ENCODE measurements at places on chromosomes 13 and 19.

GRCh38 chr19:55157064-55157908 lies at the start of gene TNNI3:
TNNI3 (minus strand) TSS chr19:55157732; CDS start chr19:55157589, 143 bp downstream.
- no peak for DNase-seq

- no peak for DNase-seq
Observed at GRCh38 chr13:41144576-41144975, 12.0 kb upstream of the KBTBD6 start.

DNA sequence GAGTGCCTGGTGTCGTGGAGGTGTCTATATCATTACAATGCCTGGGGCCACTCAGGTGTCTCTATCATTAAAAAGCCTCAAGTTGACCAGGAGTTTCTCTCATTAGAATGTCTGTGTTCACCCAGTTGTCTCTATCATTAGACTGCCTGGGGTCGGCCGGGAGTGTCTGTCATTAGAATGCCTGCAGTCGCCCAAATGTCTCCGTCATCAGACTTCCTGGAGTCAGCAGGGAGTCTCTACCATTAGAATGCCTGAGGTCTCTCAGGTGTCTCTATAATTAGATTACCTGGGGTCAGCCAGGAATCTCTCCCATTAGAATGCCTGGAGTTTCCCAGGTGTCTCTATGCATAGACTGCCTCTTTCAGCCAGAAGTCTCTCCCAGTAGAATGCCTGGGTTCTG lies 1477.6 kb downstream of the UQCRFS1 start:
- DNase-seq: no peak

DNA sequence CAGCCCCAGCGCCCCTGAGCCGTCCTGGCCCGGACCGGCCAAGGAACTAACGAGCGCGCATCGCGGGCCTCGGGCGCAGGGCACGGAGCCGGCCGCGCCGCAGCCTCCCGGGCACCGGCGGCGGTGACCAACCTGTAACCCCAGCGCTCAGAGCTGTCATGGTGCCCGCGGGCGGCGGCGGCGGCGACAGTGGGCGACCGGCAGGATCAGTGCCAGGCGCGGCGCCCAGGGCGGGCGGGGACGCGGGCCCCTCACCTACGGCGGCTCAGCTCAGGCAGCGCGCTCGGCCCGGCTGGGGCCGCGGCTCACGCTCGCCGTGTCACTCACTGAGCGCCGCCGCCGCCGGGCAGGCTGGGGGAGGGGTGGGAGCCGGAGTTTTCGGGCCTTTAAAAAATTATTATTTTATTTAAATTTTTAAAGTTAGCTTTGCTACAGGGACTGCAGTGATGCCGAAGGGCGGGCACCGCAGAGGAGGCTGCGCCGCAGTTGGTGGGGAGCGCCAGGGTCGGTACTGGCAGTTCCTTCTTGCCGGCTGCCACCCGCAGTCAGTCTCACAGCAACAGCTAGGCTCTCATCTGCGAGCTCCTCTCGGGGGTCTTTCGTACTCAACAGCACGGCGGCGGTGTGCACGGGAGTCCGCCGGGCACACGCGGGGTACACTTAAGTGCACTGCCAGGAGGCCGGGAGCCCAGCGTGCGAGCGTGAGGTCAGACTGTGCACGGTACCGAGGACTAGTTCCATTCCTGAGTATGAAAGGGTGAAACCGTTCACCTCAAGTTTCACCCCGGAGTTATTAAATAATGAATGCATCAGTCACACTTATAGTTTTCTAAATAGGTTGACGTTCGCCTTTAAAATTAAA lies at the start of gene NALCN:
TSS of gene NALCN (minus strand) at position 328 of the 862 bp plus-strand sequence. CDS start 17,382 bp downstream, outside the sequence.
- no peak for DNase-seq

DNA sequence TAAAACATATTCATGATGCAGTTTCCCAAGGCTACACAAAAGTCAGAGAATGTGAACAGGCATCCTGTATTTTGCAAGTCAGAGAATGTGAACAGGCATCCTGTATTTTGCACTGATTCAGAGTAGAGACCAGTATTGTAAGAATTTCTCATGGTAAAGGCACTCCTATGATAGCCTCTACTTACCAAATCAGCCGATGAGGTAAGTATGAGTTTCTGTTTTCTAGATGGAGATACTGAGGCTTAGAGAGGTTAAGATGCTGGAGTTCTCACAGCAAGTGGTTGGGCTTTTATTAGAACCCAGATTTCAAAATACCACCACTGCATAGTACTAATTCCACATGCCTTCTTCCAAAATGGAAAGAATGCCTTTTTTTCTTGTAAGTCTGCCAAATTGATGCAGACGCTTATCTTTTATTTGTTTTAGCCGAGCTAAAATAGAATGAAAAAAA lies 12.3 kb downstream of the TPT1 start:
- no peak for DNase-seq

GRCh38 chr19:14073261-14073924 lies 807 bp downstream of the MISP3 start:
- DNase-seq: peak; percentile 13

- DNase-seq: no peak
Observed at GRCh38 chr13:42000846-42001245, 39.9 kb upstream of the VWA8 start.

DNA sequence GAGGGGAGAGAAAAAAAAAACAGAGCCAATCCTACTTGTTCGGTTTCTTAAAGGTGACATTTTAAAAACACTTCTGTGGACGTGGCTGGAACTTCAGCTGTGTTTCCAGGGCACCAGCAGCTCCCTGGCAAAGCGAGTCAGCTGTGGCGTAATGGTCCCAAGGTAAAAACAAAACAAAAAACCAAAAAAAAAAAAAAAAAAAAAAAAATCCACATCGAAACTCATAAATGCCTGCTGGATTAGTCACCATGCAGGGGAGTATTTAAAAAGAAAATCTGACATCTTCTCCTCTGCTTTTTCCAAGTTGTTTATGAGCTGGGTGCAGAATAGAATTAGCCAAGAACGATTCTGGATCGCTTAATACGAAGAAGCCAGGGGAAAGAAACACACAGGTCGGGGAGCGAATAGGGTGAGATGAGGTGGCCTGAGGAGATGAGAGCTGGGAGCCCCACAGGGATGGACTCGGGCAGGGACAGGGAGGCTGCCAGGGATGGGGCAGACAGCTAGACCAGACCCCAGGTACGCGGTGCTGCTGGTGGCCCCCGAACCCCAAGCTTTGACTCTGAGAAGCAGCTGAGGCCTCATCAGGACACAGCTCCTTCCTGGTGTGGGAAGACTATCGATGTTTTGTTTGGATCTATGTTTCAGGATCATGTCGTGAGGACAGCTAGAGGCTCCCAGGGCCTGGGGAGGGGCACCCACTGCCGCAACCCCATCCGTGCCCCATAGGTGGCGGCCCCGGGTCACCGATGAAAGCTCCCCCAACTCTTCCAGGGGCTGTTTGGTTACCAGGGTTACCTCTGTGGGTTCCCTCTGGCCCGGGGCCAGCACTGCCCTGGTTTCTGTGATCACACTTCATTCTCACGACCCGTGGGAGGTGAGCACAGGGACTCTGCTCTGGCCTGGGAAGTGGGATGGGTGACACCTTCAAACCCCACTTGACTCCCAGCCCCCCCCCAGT lies 3.1 kb upstream of the CTXN1 start:
- DNase-seq: peak; percentile 36

GRCh38 chr13:96481482-96481881 lies 391.6 kb downstream of the HS6ST3 start:
- DNase-seq: no peak

GRCh38 chr19:44002212-44002565 lies 568 bp upstream of the ZNF230 start:
- no peak for DNase-seq

- DNase-seq: no peak
Observed at GRCh38 chr13:34352958-34353357, 535.0 kb downstream of the RFC3 start.

GRCh38 chr13:79973533-79973963 lies 367.4 kb downstream of the SPRY2 start:
- no peak for DNase-seq

DNA sequence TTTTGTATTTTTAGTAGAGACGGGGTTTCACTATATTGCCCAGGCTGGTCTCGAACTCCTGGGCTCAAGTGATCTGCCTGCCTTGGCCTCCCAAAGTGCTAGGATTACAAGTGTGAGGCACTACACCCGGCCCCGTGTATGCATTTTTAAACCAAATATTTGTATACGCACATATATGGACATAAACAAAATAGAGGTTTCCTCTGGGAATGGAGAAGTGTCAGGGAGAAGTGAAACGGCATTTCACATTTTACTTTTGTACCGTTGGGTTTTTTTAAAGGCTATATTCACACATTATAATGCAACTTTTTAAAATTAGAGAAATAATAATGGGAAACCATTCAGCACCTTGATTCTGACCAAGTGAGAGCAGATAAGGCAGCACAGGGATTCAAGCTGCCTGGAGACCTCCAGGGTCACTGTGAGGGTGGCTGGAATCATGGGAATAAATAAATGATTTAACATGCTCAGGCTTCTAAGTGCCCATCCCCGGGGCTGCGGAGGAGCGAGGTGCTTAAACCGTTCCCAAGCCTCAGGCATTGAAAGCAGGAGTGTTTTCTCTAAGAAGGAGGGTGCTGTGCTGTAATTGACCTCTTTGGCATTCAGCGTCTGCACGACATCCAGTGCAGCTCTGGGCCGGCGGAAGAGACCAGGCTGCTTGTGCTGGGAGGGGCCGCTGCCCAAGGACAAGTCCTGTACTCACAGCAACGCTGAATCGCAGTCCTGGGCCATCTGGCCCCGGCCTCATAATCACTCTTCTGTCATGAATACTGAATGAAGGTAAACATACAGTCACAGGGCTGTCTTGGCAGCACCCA lies 24.7 kb downstream of the GPR42 start:
- DNase-seq: peak; percentile 38

GRCh38 chr19:51093101-51093500 lies 10.4 kb upstream of the KLK14 start:
- DNase-seq: no peak

GRCh38 chr13:87942205-87942604 lies 271.0 kb downstream of the SLITRK5 start:
- no peak for DNase-seq

DNA sequence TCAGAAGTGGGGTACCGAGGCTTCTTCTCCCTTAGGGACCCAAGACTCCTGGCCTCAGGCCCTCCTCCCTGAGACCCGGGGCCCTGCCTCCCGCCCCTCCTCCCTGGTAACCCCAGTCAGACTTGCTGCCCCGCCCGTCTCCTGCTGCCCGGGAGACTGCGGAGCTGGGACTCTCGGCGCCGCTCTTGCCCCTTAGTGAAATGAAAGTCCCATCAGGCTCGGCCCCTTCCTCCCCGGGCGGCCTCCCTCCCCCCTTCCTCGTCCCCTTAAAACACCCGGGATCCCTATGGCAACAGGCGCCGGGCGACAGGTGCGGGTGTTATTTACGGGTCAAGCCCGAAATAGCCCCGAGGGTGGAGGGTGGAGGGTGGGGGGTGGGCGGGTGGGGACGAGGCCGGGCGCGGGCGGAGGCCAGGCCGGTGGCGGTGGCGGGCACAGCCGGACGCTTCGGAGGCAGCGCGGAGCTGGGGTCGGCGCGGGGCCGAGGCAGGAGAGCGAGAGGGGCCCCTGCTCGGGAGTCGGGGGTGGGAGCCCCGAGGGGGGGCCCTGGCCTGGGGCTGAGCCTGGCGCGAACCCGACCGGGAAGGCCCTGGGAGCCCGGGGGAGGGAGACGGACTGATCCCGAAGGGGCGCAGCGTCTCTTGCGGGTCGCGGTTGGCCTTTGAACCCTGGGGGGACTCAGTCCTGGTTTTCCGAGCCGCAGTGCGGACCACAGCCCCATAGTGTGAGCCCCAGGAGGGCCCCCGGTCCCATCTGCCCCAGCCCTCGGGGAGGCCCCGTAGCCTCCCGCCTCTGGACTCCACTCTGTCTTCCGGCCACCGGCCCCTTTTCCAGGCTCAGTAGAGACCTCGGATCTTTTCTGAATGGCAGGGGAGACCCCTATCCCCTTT lies at the start of gene CACNG6:
TSS of gene CACNG6 (plus strand) at position 414 of the 890 bp plus-strand sequence. CDS start 1,241 bp downstream, outside the sequence.
- DNase-seq: no peak

DNA sequence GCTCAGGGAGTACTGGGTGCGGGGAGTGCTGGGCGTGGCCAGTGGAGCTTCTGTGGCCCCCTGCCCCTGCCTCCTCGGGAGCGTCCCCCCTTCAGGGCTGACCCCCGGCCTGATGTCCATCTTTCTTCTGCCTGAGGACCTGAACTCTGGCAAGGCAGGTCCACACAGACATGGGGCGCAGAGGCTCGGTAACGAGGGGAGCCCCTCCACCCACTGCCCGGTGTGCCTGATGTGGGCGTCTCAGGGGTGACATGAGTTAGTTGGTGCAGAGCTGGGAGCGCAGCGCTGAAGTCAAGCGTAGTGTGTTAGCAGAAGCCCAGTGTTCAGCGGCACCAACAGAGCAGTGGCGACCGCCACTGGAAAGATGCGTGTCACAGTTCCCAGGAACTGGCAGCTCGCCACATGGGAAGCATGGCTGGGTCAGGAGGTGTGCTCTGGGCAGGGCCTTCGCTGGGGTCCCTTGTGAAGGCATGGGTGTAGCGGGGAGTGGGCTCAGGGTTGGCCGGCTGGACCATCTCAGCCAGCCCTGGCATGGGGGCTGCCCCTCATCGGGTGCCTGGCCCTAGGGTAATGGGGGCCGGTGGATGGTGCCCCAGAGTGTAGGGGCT lies 11.5 kb downstream of the THOP1 start:
- DNase-seq: no peak

DNA sequence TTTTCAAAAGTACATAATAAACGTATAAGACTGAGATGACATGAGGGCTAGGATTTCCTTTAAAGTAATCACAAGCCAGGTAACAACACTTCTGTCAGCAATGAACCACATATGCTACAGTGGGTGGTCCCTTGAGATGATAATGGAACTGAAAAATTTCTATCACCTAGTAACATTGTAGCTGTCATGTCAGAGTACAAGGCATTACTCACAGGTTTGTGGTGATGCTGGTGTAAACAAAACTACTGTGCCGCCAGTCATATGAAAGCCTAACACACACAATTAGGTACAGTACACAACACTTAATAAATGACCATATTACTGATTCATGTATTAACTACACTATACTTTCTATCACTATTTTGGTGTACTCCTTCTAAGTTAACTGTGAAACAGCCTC lies 36.8 kb downstream of the MIPEP start:
- no peak for DNase-seq

DNA sequence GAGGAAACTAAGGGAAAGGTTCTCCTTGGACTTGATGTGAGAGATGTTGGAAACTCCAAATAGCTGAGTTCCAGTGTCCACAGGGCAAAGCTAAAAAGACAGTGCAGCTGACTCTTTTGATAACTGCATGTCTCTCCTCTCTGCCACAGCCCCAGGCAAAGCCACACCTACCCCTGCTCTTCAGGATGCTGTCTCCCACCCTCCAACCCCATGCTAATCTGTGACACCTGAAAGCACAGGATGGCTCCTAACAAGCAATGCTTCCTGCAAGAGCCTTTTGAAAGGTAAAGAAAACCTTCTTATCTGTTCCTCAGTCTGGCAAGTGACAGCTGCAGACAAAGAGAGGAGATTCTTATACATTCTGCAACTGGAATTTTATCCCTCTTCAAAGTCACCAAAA lies 14.5 kb downstream of the SLC46A3 start:
- DNase-seq: no peak

- DNase-seq: no peak
Observed at GRCh38 chr13:97896446-97896845, 57.0 kb upstream of the IPO5 start.

Measured in DMS 273 treated with DMSO at 0.1 percent for 48 hours (cell line).